ENCODE measurements at places on chromosomes 16 and 17.

GRCh38 chr17:3981455-3981854, 17.2 kb upstream of the ATP2A3 start:
- no peak for DNase-seq

DNA sequence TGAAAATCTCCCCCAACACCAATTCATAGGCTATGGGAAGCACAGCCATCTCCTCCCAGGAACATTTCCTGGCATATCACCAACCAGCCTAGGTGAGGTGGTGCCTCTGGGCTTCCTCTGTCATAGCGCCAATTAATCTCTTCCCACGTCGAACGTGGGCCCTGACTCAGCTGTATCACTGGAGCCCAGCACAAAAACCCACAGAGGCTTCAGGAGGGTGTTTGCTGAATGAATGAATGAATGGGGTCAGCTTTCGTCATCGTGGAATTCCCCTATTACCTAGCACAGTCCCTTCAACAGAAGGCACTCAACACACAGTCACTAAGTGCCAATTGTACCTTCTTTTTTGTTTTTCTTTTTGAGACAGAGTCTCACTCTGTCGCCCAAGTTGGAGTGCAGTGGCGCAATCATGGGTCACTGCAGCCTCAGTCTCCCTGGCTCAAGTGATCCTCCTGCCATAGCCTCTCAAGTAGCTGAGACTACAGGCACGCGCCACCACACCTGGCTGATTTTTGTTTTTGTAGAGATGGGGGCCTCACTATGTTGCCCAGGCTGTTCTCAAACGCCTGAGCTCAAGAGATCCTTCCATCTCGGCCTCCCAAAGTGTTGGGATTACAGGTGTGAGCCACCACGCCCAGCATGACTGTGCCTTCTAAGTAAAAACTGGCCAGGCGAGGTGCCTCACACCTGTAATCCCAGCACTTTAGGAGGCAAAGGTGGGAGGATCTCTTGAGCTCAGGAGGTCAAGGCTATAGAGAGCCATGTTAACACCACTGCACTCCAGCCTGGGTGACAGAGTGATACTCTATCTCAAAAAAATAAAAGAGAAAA, 4.1 kb downstream of the ZNF688 start:
- DNase-seq = no peak

GRCh38 chr16:84464116-84464515, 40.3 kb downstream of the MEAK7 start:
- no peak for DNase-seq

- no peak for DNase-seq
Measured at GRCh38 chr16:85180047-85180826, 68.0 kb upstream of the CIBAR2 start.

- DNase-seq = no peak
Measured at GRCh38 chr17:63116228-63116627, 150.2 kb downstream of the TANC2 start.

DNA sequence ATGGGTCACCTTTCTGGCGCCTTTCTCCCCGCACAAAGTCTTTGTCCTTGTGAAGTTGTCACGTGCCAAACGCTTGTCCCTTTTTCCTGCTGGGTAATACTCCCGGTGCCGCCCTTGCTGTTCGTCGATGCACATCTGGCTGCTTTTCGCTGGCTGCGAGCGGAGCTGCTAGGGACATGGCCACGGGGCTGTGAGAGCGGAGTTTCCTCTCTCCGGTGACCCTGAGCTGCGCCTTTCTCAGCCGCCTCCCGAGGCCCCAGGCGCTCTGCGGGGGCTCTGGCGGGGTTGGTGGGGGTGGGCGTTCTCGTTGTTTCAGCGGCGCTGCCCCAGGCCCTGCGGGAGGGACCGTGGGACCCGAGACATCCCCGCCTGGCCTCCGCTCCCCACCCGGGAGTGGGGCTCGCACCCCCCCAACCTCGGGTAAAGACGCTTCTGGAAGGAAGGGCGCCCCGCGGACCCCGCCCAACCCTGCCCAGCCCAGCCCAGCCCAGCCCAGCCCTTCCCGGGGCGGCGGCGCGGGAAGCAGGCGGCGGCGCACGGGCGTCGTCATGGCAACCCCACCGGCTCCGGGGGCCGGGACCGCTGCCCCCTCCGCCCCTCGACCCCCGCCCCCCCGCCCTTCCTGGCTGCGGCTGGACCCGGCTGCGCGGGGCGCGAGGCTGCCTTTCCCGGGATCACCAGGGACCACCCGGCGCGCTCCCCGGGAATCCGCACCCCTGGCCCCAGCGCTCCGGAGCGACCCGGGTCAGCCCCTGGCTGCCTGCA, 12.3 kb downstream of the CHMP6 start:
- no peak for DNase-seq

DNA sequence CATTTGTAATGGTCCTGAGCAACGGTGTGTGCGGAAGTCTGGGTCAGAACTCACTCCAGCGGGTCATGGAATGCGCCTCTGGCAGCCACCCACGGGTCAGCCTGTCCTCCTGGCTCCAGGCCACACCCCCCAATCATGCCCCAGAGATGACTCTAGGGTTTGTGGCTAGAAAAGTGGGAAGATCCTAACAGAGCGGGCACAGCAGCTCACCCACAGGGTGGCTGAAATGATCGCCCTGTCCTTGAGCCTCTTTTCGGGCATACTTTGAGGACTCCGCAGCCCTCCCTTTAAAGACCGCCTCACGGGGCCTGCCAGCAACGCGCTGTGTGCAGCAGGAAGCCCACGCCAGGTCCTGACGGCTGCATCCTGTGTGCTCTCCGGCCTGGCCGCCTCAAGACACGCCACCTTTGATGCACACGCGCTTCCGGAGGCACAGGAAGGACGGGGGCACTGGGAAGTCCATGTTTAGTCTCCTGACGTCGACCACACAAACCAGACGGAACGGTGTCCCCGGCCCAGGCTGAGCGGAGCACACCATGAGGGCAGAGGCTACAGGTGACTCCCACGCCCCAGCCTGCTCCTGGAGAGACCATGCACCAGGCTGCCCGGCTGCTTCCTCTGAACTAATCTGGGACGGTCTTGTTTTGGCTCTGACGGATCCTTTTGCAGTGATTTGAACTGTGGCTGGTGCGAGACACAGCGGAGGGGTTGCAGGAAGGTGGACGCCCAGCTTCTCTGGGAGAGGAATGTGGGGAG, 92.9 kb downstream of the TBC1D16 start:
- no peak for DNase-seq

DNA sequence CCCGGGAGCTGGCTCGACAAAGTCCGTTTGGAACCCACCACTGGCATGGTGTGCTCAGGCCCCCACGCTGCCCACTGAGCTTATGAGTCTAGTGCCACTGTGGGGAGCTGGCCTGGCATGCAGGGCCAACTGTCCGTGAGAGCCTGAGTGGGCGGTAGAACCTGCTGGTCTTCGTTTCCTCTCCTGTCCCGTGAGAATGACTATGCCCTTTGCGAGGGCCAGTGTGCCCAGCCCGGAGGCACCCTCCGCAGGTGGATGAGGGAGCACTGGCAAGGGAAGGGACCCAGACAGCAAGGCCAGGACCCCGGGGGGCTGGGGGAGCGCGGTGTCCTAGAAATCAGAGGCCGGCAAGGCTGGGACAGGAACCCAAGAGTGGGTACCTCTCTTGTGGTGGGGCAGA, 3.2 kb downstream of the BAIAP3 start:
- DNase-seq = no peak

GRCh38 chr17:40926341-40926740, 11.1 kb downstream of the KRT23 start:
- DNase-seq = no peak

GRCh38 chr16:79073566-79073965, 527.0 kb downstream of the MAF start:
- no peak for DNase-seq

- no peak for DNase-seq
Measured at GRCh38 chr16:397736-398332, 835 bp downstream of the NME4 start.

- no peak for DNase-seq
Measured at GRCh38 chr16:28009586-28010373, 53.7 kb downstream of the GSG1L start.

GRCh38 chr17:30468465-30468864, 8.7 kb upstream of the GOSR1 start:
- no peak for DNase-seq
